ENCODE measurements at places on chromosomes 1 and 21.

DNA sequence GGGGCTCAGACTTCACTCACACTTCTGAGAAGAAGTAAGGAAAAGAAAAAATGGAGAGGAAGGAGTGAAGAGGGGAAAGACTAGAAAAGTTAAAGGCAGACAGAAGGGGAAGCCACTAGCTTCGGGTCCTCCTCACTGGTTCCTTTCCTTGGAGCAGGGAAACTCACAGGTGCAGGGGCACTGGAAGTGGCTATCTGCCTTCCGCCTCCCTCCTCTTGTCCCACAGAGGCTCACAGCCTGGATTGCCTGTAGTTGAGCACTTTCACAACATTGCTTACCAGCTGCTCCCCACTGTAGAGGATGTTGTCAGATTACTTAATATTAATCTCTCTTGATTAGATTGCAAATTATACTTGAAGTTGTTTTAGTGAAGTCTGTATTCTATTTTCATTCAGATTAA is 21.6 kb upstream of the ABCA4 start:
- no peak for DNase-seq

- DNase-seq = no peak
Measured at GRCh38 chr1:10637834-10638558, 158.4 kb downstream of the CASZ1 start.

- no peak for DNase-seq
Measured at GRCh38 chr1:25427696-25428095, 3.0 kb upstream of the MACO1 start.

GRCh38 chr1:204192589-204193352 is 3.5 kb downstream of the KISS1 start:
- no peak for DNase-seq

DNA sequence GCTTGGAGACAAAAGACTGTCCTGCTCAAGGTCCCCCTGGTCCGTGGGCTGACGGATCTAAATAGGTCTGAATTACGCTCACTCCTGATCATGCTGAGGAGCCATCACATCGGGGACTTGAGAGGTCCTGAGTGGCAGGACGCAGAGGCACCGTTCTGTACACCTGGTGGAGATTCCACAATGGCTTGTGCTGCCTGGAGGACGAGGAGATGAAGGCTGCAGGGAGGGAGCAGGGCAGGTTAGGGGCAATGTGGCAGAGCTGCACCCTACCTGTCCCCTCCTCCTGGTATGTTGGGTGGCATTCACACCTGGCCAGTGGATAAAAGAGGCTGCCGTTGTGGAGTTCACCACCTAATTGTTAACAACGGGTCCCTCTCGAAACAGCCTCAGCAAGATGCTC is 38.7 kb downstream of the RHBG start:
- DNase-seq = no peak

- no peak for DNase-seq
Measured at GRCh38 chr1:63630238-63630637, 37.0 kb downstream of the PGM1 start.

DNA sequence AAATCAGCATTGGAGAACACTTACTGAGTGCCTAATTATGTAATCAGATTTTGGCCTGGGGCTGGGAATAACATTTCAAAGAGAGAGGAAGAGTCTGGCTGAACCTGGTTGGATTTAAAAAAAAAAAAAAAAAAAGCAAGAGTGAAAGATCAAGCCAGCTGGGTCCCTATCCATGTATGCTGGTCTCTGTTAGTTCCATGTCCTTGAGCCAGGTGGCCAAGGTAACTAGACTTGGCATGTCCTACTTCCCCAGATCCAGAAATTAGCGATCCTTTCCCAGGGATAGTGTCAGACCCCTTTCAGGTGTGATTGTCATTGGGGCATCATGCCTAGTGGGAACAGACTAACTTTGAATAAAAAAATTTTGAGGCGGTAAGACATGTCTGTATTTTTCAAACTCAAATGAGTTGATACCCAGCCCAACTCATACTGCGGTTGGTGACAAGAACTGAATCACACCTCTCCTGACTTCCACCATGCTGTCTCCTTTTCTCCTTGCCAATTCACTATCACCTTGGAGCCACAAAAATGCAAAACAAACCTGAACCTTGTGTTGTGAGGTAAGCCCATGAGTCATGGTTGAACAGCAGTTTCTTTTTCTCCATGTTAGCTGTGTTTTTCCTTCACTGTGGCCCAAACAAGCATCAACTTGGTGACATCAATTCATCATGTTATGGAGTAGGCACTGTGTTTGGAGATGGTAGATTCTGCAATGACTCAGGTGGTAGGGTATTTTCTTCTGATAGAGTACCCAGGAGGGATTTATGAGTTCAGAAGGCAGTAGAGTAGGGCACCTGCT is 24.5 kb upstream of the PPP2R5A start:
- peak; percentile 30 for DNase-seq

- DNase-seq = no peak
Measured at GRCh38 chr1:77465922-77466321, 184.1 kb downstream of the AK5 start.

DNA sequence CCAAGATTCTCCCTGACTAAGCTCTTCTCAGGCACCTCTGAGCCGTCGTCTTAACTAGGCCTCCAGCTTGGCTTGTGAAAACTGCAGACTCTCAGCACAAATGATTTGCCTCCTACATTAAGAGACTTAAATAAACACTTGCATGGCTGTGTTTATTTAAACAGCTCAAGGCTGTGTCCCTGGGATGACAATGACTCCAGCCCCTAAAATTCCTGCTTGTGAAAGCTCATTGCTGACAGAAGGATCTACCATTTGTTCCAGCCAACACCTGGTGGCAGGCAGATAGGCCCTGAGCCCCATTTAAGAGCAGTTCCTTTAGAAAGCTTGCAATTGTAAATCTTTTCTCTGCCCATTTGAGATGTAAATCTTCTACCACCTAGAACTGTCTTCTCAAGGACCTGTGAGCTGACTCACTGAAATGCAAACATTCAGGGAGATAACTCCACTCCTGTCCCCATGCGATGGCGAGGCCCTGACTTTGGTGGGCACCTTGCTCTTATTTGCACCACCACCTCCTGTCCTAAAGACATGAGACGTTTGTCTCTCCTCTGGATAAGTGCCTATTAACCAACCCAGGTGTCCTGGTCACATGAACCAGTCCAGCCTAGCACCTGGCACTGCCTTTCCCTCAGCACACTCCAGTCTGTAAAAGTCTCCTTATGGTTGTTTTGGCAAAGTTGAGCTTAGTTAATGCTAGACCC is 15.1 kb upstream of the PCP4 start:
- no peak for DNase-seq
